ENCODE measurements at places on chromosomes 2 and 18. TPM values are rescaled to one million over a fixed set of nuclear protein-coding genes. Genes with fewer than 3 reads are reported as not detected.

Gene CFAP210
- total RNA-seq = 0.31 TPM

Gene UPP2
- total RNA-seq = not detected

Gene RGPD3
- 0.16 TPM for total RNA-seq

Gene SH3RF3
- 0.68 TPM for total RNA-seq

Gene RPIA
- total RNA-seq = 26.7 TPM

Gene NEU2
- not detected for total RNA-seq

Gene MRPL44
- total RNA-seq = 41.6 TPM

Gene MARCO
- total RNA-seq = not detected

Gene IL1F10
- 0.09 TPM for total RNA-seq

Gene CDC42EP3
- total RNA-seq = 95.3 TPM

Gene IL36B
- not detected for total RNA-seq

Gene VAMP5
- 0.16 TPM for total RNA-seq

Gene COL3A1
- total RNA-seq = 0.22 TPM

Gene TXNDC2
- 0.06 TPM for total RNA-seq

Gene GALNT14
- 43.5 TPM for total RNA-seq

Gene CPLX4
- total RNA-seq = not detected

Gene C2orf15
- total RNA-seq = 0.51 TPM

Gene RPRM
- 0.05 TPM for total RNA-seq

Gene REG3G
- total RNA-seq = not detected

Gene LAMA3
- 64.3 TPM for total RNA-seq

Gene ATOH8
- total RNA-seq = 30.1 TPM

Gene RAB27B
- 13.1 TPM for total RNA-seq

Gene CHRNA1
- total RNA-seq = not detected
